ENCODE measurements at places on chromosomes 13 and 19.

DNA sequence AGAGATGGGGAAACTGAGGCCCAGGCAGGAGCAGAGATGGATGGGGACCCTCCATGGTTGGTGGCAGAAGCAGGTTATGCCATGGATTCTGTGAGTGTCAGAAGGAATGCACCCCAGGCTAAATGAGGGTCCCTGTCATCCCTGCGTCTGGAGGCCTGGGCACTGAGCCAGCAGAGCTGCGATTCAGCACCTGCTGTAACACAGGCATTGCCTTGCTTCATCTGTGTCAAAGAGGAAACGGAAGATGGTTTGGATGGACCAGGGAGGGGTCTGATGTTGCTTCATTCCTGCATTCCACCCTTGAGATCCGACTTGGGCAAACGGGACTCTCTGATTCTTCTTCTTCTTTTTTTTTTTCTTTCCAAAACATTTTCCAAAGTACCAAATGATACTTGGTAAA is 1.2 kb downstream of the C5AR1 start:
- peak; percentile 62 for DNase-seq

- no peak for DNase-seq
Observed at GRCh38 chr13:66543780-66544179, 686.4 kb downstream of the PCDH9 start.

DNA sequence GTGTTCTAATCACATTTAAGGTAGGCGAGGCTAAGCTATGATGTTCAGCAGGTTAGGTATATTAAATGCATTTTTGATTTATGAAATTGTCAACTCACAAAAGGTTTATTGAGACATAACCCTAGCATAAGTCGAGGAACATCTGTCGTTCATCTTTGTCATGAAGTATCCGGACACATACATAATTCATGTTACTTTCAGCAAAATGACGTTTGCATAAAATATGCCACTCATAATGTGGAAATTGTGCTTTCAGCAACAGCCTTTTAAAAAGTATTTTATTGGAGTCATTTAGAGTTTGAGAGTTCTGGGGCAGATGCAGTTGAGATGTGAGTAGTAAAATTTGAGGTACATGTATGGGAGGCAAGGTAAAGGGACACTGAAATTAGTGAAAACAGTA is 66.4 kb downstream of the NAA16 start:
- DNase-seq, result no peak

- no peak for DNase-seq
Observed at GRCh38 chr19:57249329-57249728, 8.9 kb downstream of the ZNF805 start.

GRCh38 chr13:24995225-24995804 is 100.6 kb upstream of the PABPC3 start:
- peak; percentile 94 for DNase-seq
